CD4-positive, alpha-beta T cell treated with Interleukin-12 subunit alpha and Interleukin-12 subunit beta, for 1 hour (primary cell): ENCODE measurements at places on chromosomes 12 and 14.

DNA sequence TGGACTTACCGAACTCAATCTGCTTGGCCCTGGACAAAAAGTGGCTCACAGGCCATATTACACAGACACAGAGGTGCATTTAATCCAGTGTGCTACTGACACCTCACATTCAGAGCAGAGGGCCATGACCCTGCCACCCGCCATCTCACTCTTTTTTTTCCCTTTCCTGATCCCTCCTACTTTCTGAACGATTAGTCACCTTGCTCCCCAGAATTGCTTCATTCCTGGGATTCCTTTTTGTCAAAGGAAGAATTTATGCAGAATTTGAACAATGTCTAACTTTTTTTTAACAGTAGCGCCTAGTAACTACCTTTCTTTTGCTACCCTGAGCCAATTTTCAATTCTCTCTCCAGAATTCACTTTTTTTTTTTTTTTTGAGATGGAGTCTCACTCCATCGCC, 4.6 kb downstream of the PKP2 start:
- DNase-seq: no peak

GRCh38 chr14:32932302-32932913, 6.3 kb upstream of the NPAS3 start:
- no peak for DNase-seq

DNA sequence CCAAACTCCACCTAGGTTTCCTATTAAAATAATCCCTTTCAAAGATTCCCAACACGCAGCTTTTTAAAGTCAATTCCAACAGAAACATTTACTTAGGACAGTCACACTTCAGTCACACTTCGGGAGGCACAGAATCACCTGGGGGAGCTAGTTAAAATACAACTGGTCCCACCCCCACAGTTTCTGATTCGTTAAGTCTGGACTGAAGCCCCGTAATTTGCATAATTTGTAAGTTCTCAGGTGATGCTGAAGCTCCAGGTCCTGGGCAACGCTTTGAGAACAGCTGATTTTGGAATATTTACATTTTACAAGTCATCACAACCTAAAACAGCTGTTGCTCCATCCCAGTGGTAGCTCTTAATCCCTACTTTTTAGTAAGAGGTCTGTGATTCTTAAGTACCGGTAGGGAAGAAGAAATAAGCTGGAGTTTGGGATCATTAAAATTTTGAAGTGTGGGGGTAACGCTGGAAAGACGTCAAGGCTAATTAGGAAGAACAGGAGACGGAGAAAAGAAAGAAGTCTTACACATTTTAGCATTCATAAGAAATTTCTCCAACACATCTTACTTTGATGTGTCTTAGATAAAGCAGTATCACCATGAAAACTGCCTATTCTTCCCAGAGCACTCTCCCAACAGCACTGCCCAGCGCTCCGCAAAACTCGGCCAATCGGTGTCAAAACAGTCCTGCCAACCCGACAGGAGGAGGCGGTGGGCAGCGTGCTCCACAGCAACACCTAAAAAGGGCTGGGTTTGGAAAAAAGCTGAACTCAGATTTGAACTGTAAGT, 1.1 kb downstream of the IPO8 start:
- peak; percentile 12 for DNase-seq

DNA sequence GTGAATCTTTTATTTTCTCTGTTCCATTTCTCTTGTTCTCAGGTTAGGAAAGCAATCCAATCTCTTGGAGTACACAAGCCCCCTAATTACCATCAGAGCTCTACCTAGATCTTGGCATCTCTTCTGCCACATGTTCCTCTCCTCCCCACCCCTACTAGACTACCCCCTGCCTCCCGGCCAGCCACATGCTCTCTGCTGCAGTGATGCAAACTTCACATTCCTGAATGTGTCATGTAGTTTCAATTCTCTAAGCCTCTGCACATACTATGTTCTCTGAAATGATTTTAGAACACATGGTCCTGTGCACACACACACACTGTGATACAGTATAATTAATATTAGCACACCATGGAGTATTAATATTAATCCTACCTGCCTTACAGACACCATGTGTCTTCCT, 104.6 kb downstream of the EFCAB11 start:
- DNase-seq: no peak

GRCh38 chr14:69580009-69580577, 5.4 kb upstream of the CCDC177 start:
- no peak for DNase-seq

- no peak for DNase-seq
These were observed 78.4 kb downstream of the NRXN3 start for GRCh38 chr14:78248501-78249090.

DNA sequence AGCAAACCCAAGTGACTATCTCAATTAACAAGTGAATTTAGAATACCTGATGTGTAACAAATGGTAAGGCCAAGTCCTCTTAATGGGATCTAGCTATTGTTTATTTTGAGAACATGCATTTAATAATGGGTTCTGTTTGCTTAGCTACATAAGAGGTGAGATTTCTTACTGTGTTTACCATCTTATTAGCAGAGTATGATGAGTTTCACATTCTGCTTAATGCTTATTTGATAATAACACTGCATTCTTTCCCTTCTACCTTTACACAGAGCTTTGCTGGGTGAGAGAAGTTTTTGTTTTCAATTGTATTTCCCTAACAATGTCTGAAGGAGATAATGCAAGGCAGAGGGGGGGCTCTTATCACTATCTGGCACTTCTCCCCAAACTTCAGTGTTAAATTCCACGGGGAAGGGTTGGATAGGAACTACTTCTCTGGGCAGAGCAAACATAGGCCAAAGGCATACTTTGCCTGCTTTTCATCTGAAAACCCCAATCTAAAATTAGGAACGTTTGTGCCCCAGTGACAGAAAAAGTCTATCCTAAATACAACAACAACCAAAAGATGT, 129.0 kb upstream of the ATXN7L3B start:
- DNase-seq: no peak

DNA sequence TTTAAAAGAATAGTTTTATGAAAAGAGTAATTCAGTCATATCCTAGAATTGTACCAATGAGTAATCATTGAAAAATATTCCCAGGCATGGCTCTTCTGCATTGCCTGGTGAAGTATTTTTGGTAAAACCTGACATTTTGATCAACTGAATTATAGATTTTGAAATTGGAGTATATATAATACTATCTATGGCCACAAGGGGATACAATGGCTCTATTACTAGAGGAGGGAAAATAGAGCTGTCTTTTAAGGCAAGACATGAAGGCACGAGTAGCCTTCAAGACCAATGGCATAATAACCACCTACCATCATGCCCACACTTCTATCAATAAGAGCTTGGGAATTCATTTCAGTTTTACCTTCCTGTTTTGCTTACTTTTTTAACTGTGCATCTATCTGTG, 1241.4 kb upstream of the TMEM132C start:
- DNase-seq: no peak

- no peak for DNase-seq
These were observed 112.9 kb downstream of the TSHR start for GRCh38 chr14:81068176-81068782.

- DNase-seq: no peak
These were observed 758.0 kb downstream of the BCL11B start for GRCh38 chr14:98514016-98514415.

- no peak for DNase-seq
These were observed 51.2 kb downstream of the TEAD4 start for GRCh38 chr12:3010214-3010930.

GRCh38 chr14:104774453-104775072, 21.0 kb downstream of the AKT1 start:
- DNase-seq: no peak

DNA sequence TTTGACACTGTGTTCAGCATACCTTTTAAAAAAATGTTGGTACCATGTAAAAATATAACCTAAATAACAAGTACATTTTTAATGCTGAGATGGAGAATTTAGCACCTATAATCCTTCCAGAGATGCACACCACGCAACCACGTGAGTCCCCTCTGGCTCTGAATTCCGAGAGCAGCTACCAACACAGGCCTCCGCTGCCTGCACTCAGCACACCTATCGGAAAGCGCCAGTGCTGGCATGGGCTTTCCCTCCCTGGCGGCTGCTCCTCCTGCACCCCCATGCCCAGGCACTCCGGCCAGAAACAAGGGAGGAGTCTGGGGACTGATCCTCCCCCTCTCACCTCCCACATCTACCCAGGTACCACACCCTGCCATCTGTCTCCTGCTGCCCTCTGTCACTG, 47.0 kb downstream of the ITPK1 start:
- DNase-seq: no peak

DNA sequence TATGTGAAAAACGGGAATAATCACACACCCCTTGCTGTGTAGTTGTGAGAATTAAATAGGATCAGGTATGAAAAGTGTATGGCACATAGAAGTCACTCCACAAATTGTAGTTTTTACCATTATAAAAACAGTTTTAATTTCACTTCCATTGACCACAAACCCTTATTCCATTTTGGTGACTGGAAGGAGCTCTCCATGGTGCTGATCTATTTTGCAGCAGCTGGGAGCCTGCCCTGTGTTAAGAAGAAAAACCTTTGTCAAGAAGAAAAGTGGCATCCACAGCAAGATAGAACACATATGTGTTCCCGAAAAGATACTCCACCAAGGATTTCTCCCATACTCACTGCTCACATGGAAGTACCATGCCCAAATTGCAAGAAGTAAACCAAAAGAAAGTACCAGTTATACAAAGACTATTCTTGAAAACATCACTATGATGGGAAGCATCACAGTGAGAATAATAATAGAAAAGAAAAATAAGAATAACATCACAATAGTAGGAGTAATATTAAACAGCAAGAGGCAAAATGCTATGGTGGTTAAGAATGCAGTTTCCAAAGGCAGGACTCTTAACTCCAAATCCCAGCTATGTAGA, 58.7 kb downstream of the TUNAR start:
- DNase-seq: no peak

DNA sequence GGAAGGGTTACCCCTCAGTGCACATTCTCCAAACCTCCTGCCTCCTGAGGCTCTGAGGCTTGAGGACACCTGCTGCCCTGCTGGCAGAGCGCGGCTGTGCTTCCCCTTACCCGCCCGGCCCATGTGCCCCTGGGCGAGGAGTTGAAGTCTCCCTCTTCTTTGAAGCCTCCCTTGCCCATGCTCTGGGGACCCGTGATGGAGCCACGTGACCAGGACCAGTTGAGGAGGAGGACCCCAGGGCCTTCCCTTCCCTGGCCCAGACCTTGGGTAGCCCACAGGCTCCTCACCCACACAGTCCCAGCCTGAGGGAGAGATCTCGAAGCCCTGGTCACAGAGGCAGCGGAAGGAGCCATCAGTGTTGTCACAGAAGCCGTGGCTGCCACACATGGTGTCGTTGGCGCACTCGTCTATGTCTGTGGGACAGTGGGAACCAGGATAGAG, 12.9 kb downstream of the ISCA2 start:
- DNase-seq: no peak

- no peak for DNase-seq
These were observed 73.9 kb downstream of the EP400 start for GRCh38 chr12:132023658-132024057.

DNA sequence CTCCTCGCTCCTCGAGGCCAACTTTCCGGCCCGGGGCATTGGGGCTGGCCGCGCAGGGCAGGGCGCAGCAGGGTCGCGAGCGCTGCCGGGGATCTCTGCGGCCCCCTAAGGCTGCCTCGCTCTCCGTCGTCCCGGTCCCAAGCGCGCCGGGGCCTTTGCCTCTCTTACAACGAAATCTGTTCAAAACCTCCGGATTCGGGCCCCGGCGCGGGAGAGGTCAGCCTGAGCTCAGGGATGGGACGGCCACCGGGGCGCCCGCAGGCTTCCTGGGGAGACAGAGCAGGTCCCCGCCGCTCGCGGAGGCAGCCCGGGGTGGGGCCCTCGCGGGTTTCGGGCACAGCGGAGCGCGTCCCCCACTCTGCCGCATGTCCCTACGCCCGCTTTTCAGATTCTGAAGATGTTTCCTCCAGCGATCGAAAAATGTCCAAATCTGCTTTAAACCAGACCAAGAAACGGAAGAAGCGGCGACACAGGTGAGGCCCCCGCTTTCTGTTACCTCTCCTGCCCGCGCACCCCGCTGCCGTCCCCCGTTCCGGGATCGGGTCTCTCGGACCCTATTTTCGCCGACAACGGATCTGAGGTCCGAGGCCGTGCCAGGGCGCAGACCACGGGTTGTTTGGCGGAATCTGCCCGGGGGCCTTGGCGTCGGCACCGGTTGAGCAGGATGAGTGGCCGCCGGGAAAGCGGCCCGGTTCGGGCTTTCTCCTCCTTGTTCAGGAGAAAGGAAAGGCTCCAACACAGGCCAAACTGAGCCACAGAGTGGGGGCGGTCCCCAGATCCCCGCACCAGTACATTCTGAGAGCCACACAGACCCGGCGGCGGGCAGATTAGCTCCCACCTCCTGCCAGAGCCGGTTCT, 1.8 kb downstream of the VSX2 start:
- no peak for DNase-seq

GRCh38 chr14:102568115-102568614, 24.3 kb upstream of the RCOR1 start:
- DNase-seq: peak; percentile 61

GRCh38 chr12:53816360-53817020, 64.7 kb upstream of the CISTR start:
- no peak for DNase-seq

GRCh38 chr12:109029411-109029810, 8.5 kb upstream of the SVOP start:
- no peak for DNase-seq

GRCh38 chr12:81572411-81572810, 186.7 kb downstream of the PPFIA2 start:
- DNase-seq: no peak

- DNase-seq: peak; percentile 26
These were observed 4.2 kb upstream of the AMN1 start for GRCh38 chr12:31732926-31733548.

DNA sequence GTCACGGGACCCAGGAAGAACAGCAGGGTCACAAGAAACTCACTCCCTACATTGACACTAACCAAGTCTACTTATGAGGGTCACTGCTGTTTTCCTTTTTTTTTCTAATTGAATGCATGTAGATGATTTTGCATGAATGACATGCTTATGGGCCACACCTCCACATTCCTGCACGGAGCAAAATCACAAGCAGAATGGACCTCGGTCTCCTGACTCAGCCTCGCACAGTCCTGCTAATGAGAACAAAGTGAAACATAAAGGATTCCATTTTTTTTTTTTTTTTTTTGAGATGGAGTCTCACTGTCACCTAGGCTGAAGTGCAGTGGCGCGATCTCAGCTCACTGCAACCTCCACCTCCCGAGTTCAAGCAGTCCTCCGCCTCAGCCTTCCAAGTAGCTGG, 12.3 kb downstream of the SCARB1 start:
- DNase-seq: no peak

DNA sequence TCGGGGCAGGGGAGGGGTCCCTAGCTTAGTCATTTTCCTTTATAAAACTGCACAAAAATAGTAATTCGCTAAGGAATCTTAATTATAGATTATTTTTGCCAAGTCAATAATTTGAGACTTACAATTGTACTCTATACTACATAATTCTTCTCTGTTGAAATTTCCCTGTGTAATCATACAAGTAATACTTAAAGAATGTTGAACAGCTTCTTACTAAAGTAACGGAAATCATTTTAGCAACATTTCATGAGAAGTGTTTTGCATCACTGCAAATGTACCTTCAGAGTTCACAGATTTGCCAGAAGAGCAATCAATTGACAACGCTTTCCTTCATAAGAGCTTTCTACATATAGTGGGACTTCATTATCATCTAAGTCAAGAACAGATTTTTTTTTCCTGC, 7.9 kb upstream of the GNG2 start:
- no peak for DNase-seq
